Activated CD4-positive, alpha-beta T cell treated with anti-CD3 and anti-CD28 coated beads for 4 hours (primary cell): ENCODE measurements at places on chromosomes 5 and 9.
A peak's percentile ranks its signal among the peaks of the same experiment; 100 is the strongest.

GRCh38 chr9:84556556-84556955, 113.0 kb upstream of the NTRK2 start:
- DNase-seq = no peak

- no peak for DNase-seq
Observed at GRCh38 chr5:10538789-10539686, 24.8 kb upstream of the ANKRD33B start.

DNA sequence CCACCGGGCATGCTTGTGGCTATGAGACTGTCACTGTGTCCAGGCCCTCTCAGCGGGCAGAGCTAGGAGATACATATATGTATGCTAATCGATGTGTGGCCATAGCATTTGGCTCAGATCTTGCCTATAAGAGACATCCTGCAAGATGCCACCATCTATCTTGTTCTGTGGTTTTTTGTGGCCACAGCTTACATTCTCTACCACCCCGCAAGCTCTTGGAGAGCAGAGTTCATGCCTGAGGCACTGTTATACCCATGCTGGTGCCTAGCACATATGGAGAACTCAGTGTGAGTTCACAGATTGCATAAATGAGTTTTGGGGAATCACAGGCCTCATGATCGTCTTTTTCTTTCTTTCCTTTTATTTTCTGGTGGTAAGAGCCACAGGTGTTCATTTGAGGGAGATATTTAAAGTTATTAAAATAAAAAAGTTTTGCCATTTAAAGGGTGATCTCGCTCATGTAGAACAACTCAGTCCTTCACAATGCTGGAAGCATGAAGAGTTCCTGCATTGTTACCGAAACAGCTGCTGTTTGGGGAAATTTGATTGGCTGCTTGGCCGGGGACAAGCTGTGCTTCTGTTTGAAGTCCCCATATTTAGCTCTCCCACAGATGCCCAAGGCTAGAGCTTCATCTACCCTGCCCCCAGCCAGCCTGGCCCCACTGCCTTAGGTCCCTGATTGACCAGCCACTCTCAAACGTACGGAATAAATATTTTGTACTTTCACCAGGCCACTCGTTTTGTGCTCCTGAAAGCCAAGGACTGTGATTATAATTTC, 169.2 kb upstream of the MAP1B start:
- DNase-seq = no peak

DNA sequence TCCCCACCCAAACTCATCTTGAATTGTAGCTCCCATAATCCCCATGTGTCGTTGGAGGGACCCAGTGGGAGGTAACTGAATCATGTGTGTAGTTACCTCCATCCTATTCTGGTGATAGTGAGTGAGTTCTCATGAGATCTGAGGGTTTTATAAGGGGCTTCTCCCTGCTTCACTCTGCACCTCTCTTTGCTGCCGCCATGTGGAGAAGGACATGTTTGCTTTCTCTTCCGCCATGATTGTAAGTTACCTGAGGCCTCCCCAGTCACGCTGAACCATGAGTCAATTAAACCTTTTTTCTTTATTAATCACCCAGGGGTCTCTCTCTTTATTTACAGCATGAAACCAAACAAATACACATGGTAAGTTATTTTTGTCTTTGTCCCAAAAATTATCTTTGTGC, 726.1 kb downstream of the CDH18 start:
- DNase-seq = no peak

DNA sequence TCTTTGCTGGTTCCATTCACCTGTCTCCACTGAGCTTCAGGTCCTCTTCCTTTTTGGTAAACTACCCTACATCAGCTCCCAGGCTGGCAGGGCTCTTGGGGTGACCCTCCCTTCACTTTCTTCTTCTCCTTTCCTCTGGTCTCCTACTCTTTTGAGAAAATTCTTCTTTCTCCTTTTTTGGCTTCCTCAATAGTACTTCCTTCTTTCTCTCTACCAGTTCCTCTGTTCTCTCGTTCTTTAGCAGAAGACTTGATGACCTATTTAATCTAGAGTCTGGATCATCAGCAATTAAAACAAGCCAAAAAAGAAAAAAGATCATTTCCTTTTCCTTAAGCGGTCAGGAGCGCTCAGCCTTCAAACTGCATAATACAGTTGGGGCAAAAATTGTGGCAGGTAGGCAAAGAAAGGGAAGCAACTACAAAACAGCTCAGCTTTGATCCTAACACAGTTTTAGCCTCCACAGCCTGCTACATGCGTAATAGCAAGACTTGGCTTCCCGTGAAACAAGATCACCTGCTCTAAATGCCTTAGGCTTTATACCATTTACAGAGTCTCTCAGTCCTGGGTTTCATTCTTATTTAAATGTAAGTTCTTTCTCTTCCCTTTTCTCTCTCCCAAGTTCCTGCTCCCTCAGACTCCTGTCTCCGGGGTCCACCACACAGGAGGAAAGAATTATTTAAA, 14.0 kb upstream of the GSN start:
- DNase-seq = no peak

- DNase-seq = no peak
Observed at GRCh38 chr9:13110766-13111417, 168.6 kb downstream of the MPDZ start.

DNA sequence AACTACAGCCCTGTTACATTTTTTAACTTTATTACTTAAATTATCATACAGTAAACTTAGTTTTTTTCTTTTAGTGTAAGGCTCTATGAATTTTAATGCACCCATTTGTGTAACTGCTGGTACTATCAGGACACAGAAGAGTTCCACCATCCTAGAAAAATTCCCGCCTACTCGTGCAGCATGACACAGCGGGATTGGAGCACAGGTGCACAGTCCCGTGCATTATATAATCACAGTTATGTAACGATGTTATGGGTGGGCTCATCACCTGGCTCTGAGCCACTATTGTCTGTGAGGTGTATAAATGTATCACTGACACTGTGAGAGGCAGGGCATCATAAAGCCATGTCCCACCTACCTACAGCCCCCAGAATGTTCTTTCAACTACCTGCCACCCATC, 80.7 kb downstream of the DRD1 start:
- no peak for DNase-seq

GRCh38 chr5:60178101-60178500, 284.6 kb upstream of the PDE4D start:
- DNase-seq = no peak

DNA sequence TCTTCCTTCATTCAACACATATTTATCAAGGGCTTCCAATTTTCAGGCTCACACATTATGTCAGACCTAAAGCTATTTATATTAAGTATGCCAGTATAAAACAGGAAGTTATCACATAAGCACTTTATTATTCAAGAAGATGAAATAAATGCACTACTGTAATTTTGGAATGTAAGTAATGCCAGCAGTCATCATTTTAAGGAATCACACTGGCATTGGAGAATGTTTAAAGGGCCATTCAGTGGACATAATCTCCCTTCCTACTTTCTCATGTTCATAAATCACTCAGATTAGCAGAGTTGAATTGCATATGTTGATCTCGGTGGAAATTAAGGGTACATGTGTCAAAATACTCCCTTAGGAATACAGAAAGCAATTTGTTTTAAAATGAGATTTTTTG, 164.4 kb downstream of the GIN1 start:
- no peak for DNase-seq

- no peak for DNase-seq
Observed at GRCh38 chr5:78587775-78588291, 60.7 kb downstream of the LHFPL2 start.

- no peak for DNase-seq
Observed at GRCh38 chr5:128252756-128253155, 169.2 kb downstream of the SLC12A2 start.

DNA sequence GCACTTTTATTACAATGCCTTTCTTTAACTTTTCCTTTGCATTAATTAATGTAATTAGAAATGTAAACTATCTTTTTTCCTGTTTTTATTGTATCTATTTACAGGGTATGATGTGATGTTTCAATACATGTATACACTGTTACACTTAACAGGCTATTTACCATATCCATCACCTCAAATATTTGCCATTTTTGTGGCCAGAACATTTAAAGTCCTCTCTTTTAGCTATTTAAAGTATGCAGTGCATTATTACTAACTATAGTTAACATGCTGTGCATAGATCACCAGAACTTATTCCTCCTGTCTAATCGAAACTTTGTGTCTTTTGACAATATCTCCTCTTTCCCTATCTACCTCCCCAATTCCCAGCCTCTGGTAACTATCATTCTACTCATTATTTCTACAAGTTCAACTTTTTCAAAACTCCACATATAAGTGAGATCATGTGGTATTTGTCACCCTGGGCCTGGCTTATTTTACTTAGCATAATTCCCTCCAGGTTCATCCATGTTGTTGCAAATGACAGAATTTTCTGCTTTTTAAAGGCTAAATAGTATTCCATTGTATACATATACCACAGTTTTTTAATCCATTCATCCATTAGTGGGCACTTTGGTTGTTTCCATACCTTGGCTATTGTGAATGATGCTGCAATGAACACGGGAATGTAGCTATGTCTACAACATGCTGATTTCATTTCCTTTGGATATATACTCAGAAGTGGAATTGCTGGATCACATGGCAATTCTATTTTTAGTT, 32.8 kb downstream of the OR2K2 start:
- no peak for DNase-seq

DNA sequence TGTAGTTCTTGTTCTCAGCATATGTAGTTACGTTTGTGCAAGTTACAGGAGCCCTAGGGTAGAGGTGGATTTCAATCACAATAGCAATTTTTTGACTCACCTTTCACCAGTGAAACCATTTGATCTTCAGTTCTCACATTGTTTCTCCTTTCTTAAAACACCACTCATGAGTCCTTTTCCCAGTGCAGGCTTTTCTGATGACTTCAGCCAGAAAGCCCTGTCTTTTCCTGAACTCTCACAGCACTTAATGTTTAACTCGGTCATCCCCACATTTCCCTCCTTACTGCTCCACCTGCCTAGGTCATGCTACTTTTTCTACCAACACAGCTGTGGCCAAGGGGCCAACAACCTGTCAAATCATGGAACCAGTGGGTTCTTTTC, 37.9 kb downstream of the ARHGEF28 start:
- DNase-seq = no peak

DNA sequence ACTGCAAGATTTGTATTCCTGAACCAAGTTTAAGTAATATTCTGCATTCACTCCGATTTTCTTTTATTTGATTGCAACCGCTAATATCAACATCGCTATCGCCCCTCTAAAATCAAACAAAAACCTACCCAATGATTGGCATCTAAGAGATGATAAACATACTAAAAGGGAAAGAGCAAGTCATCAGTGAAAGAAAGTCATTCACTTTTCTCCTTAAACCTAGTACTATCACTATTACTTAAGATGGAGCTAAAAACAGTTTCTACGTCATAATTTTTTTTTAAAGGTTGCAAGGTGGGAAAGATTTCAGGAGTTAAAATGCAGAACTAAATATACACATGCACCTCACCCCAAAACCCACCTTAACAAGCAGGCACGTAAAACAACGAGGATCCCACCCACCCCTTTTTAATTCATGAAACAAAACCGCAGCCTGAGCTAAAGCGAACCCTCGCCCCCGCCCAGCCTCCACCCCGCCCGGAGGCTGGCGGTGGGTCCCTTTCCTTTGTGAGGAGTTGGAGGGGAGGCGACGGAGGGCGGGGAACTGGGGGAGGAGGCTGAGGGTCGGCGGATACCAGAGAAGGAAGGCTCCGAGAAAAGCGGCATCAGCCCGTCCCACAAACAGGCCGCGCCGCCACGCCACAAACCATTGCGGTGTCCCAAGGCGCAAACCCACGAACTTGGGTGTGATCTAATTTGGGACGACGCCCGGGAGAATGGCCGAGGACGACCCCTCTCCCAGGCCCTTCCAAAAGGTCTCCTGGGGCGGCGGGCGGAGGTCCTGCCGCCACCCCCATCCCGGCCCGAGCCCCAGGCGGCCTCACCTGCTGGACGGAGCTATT, 861 bp downstream of the UBQLN1 start:
- peak; percentile 59 for DNase-seq

- no peak for DNase-seq
Observed at GRCh38 chr5:164184158-164184557, 678.7 kb downstream of the MAT2B start.

DNA sequence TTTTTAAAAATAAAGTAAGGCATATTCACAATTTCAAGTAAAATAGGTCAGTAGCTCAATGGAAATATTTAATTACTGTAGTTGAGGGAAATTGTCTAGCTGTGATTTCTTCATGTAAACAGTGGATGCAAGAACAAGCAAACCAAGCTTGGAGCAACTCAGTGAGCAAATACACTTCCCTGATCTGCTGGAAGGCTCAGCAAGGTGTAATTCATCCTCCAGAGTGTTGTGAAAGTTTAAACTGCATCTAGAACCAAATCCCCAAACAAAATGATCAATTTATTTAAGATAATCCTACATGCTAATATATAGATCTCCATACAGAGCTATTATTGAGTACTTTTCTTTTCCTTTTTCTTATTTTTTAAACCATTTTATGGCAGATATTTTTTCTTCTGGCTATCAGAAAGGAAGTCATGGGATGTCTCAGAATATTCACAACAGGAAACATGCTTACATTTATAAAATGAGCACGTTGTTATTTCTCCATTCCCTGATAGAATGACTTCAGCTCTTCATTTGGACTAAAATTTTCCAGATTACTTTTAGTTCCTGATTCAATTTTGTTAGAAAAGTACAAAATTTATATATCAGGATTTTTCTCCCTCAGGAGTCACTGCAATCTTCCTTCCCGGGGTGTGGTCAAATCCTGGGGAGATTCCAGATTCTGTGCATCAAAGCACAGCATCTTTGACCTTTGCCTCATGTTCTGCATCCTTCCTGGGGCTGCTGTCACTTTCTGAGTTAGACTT, 219.2 kb upstream of the ELL2 start:
- no peak for DNase-seq

- no peak for DNase-seq
Observed at GRCh38 chr5:107337281-107337680, 333.5 kb downstream of the EFNA5 start.

DNA sequence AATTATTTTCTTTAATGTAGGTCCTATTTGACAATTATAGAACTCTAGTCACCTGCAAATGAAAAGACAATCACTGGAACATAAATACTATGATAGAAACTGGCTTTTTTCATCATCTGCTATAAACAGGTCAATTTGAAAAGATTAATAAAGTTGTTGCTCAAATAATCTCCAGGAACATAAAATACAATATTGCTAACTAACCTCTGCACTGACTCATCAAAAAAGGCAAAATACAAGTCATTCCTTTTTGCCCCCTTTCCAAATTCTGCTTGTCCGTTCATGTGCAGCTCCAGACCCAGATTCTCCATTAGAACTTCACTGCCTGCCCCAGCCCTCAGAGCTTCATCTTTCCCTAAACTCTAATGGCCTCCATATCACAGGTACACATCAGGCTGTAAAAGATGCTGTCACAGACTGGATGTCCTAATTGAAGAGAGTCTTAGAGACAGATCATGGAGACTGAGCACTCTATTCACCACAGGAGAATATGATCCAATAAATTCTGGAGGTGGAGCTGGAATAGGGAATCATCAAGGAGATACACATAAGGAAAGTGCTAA, 1.6 kb downstream of the DCTN4 start:
- no peak for DNase-seq
